ENCODE measurements at places on chromosomes 16 and 17.

- no peak for DNase-seq
These were observed 65.0 kb downstream of the SMG6 start for GRCh38 chr17:2238432-2239169.

- no peak for DNase-seq
These were observed 191.0 kb upstream of the RPL38 start for GRCh38 chr17:74012465-74012864.

DNA sequence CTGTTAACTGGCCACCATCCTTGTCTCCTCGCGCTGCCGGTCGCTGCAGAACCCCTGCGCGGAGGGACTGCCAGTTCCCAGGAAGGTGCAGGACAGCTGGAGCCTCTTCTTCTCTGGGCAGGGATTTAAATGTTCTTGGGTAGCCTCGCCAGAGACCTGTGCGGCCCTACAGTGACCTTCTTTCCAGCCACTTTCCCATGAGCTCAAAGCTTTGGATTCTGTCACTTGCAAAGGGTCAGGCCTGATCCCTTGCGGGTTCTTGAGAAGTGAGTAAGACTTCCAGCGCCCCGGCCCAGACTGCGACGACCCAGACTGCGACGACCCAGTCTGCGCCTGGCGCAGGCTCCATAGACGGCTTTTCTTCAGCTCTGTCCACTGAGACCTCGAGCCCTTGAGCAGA lies 1.4 kb upstream of the SLFN5 start:
- no peak for DNase-seq

DNA sequence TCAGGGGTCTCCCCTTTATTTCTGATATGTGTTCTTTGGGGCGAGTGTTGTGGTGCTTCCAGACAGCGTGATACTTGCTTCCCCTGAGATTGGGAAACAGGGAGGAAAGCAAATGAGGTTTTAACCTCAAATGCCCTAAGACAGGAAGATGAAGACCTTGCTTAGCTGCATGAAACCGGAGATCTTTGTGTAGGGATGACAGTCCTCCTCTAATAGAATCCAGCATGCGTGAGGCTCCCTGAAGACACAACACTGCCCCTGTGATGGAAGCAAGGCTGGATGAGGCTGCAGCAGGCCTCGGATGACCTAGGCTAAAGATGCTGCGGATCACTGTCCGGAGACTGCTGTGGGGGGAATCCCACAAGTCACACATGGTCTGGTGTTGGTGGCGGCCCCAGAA lies 491.0 kb downstream of the CDH13 start:
- DNase-seq, result no peak

- DNase-seq, result no peak
These were observed 43.3 kb upstream of the CMIP start for GRCh38 chr16:81401035-81401950.

DNA sequence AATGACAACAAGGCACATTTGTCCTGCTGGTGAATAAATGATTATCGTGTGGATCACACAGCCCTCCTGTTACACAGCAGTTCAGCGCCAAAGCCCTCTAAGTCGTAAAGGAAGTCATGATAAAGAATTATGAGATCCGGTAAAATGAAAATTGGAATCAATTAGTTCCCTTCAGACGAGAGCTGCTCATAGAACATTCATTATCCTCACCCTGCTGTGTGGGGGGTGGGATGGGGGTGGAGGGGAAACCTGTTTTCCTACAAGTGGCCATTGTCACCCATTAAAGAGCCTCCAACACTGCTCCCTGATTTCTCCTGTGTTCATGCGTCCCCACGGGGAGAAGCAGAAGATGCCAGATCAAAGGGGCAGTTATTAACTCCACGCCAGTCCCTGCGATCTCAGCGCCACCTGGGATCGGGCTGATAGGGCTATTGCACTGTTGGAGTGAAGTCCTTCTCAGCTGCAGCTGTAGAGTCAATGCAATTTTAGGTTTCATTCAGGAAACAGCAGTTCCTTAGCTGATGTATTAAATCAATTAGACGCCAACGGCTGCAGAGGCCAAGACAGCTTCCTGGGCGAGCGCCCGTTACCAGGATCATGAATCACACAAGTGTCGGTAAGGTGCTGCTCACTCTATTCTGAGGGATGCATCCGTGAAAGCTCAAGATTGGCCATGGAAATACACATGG lies 19.2 kb upstream of the CACNG4 start:
- DNase-seq, result no peak
